ENCODE measurements at places on chromosomes 5 and 9.

DNA sequence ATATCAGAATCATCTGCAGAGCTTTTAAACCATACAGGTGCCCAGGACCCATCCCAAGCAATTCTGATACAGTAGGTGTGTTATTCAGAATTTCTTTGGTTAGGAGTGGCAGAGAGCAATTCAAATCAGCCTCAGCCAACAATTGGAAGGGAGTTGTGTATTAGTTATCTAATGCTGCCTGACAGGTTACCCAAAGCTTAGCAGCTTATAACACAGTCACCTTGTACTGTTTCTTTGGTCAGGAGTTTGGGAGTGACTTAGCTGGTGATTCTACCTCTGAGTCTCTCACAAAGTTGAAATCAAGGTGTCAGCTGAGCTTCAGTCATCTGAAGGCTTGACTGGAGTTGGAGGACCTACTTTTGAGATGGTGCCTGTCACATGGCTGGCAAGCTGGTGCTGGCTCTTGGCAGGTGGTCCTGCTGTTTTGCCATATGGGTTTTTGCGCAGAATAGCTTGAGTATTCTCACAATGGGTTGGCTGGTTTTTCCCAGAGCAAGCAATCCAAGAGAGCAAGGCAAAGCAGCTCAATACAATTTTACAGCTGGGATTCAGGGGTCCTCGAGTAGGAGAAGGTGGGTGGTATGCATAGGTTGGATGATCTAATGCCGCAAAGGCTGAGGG lies 18.7 kb upstream of the CARNMT1 start:
- DNase-seq = no peak

DNA sequence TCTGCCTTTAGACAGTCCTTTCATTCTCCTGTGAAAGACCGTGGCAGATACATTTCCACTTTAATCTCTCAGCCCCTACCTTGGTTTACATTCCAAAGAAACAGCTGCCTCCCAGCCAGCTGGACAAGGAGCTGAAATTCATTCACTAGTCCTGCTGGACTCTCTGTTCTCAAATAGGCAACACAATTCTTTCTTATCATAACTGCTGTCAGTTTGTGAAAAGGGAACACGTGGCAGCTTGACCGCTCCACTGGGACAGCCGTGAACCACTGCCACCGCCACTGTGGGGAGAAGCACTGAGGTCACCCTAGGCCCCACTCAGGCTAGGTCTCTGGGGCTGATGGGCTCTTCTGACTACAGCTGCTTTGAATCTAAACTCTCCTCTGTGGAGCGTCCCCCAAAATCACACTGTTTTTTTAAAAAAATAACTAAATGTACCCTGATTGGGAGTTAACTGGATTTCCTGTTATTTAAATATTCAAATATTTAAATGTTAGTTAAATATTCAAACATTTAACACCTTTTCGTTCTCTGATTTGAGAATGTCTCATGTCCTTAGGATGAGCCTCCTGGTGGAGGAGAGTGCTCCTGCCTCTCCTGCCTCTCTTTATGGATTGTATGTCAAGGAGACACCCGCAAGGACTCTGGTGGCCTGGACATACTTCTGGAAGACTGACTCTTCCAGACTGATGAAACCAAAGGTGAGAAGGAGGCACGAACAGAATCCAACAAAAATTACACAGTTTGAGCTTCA lies 120.1 kb downstream of the BOD1 start:
- DNase-seq = no peak

DNA sequence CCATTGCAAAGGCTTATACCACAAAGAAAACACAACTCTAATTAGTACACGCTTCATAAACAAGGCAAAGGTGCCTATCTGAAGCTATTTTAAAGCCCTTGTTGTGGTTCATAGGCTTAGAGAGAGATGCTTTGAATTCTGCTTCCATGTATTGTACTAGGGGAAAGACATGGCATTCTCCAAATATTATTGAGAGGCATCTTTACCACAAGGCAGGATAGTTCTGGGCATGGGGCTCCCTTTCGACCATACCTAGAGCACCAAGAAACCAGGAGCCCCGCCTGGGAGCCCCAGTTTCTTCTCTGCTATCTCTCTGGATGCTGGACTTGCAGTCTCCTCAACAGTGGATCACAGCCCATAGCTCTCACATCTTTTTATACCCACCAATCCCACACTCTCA lies 93.7 kb downstream of the NFIB start:
- no peak for DNase-seq

DNA sequence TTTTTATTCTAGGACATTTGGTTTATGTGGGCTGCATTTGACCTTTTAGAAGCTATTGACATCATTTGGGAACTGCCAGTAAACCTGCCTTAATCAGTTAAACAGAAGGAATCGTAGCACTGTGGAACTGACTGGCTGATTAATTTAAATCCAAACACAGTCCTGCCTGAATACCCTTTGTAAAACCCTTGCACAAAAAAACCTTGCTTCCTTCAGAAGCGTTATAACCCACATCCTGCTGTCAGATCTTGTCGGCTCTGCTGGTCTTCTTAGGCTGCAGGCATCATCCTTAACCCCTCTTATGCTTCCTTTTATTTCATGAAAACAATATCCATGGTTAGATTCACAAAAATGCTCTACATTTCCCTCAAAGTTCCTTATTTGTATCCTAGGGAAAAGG lies 46.3 kb downstream of the PAM start:
- no peak for DNase-seq
